ENCODE measurements at places on chromosomes 11 and 22.

DNA sequence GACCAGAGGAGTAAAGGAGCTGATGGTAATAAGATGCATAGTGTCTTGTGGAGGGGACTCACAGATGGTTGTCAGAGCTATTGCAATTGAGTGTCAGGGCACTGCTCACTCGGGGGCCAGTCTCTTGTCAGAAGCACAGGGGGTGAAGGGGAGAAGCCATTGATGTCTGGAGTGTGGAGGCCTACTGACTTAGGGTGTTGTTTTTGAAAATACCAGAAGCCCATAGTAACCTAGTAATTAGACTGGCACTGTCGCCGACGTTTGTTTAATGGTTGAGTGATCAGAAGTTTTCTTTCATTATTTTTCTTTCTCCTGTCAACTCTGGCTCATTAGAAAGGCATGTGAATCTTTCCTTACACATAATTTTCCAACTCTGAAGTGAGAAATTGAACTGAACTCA lies 151.6 kb upstream of the TENM4 start:
- DNase-seq = no peak

- no peak for DNase-seq
Observed at GRCh38 chr11:47881145-47881544, 33.0 kb upstream of the NUP160 start.

DNA sequence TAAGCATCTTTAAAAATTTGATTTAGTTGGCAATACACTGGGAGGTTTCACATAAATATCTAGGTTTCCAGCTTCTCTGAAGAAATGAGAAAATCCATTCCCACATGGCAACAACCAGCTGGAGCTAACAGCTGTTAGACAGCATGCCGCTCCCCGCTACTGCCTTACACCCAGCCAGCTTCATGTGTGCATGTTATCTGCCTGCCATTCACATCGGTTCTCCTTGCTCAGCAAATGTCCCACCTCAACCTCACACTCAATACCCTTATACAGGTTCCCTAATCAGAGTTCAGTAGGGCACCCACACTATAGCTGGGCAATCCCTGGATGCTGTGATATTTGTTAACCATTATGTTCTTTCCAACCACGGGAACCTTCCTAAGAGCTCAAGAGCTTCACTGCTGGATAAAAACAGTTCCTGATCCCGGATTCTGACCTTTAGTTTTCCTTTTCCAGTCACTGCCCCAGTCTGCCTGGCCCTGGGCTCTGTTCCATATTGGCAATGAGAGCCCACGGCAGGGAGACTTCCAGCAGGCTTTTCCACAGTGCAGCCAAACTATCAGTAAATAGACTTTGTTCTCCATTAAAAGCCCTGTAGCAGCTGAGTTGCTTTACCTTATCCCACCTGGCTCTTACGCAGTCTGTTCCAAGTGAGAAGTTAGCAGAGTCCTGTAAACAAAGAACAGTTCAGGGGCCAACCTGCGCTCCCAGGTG lies 8.6 kb downstream of the RPUSD4 start:
- DNase-seq = no peak

GRCh38 chr11:63599211-63600122 lies 14.8 kb downstream of the PLAAT3 start:
- no peak for DNase-seq

- DNase-seq = no peak
Observed at GRCh38 chr11:60863550-60864521, 3.5 kb upstream of the ZP1 start.

DNA sequence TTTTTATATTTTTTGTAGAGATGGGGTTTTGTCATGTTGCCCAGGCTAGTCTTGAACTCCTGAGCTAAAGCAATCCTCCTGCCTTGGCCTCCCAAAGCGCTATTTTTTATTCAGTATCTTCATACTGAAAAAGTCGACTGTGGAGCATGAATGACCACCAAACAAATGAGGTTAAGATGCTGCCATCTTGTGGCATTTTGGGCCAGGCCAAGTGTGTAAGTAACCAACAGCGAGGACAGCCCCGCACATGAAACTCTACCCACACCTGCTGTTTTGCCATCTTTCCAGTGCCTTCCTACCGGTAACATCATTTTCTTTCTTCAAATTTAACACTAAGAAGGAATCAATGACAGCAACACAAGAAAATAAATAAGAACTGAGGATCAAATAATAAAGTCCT lies 32.2 kb upstream of the AQP11 start:
- no peak for DNase-seq

DNA sequence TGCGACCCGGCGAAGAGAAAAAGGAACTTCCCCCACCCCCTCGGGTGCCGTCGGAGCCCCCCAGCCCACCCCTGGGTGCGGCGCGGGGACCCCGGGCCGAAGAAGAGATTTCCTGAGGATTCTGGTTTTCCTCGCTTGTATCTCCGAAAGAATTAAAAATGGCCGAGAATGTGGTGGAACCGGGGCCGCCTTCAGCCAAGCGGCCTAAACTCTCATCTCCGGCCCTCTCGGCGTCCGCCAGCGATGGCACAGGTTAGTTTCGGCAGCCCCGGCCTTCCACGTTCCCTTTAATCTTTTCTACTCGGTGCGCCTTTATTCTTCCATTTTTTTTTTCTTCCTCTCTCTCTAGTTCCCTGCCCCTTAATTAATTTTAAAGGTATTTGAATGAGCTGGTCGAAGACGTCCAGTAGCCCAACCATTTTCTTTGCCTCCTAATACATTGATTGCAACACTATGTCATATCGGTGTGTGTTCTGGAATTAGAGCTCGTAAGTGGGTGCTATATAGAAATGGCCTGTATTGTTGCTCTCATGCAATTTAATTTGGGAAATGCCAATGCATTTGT lies 537 bp downstream of the EP300 start:
- no peak for DNase-seq

DNA sequence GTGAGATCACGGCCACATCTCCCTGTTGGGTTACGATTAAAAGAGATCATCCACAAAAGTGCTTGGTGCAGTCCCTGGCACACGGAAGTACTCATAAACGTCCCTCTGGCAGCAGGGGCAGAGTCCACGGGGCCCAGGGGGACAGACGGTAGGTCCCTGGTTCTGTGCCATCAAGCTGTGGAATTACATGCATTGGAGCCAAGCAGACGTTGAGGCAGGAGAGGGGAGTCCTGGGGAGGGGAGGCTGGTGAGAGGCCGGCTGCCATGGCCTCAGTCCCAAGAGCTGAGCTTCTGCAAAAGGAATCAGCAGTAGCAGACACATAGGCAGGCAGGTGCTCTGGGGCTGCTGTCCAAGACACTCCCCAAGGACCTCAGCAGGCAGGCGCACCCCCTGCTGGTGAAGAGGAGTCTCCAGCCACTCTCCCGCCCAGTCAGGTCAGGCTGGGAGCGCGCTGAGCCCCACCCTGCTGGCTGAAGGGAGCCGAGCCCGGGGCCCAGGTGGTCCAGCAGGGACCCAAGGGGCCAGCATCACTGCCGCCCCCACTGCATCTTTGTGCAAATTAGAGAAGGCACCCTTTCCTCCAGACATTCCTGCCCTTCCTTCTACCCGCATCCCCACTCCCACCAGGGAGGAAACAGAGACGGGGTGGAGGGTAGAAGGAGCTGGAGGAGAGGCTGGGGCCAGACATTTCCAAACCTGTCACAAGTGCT lies 7.6 kb upstream of the KCTD17 start:
- no peak for DNase-seq

Data from uterus (tissue), 4 donors.